NCI-H2081 treated with DMSO at 0.1 percent for 48 hours (cell line): ENCODE measurements at places on chromosomes 5 and 9.

DNA sequence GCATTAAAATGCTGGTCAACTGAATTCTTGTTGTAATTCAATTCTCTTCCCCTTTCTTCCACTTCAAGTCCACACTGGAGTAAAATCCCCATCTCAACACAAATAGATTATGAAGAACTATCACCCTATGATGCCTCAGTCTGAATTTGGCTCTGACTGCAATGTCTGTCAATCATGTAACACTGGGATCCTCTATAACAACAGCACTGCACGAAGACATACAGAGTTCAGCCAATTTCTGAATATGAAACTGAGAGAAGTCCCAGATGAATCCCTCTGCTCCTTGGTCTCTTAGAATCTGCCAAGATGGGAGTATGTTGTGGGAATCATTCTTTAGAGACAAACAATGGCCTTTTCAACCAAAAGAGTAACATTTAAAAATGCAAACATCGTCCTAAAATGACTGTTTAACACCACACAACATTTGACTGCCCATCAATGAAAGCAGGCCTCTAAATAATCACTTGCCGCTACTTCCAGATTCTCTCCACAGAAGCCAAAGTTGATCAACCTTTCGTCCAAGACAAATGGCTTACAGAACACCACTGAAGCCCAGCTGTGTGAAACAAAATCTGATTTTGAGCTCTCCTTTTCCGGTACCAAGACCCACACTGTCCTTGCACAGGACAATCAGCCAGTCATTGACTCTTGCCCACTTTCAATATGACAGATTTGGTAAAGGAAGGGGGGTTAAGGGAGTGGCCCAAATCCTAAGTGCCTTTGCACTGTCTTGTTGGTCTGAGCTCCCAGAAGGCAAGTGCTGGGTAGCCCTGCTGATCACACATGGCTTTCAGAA, 258.0 kb downstream of the EBF1 start:
- no peak for DNase-seq

DNA sequence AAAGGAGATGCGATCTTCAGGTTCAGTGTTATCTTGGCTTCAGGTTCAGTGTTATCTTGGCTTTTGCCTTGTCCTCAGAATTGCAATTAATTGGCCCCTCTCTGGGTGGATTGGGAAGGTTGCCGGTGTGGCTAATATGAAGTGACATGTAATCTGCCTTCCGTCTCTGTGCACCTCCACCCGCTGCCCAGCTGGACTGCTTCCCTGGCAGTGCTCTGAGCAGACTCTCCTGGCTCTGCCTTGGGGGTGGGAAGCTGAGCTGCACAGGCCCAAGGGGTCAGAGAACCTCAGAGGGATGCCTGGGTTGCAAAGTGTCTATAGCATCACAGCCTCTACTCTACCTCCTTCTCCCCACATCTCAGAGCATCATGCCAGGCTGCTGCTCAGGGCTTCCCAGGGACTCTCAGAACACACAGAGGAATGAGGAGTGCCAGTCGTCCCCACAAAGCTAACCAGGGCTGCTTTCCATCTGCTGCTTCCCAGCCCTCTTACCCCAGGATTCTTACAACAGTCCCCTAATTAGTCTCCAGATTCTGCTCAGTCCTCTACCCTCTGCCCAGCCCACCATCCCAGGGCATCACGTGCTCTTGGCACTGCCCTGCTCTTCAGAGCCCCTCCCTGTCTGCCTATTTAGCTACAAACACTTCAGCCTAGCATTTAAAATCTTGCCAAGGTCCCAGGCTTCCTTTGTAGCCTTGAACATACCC, 54.4 kb upstream of the AFAP1L1 start:
- DNase-seq = no peak

GRCh38 chr9:111008158-111009075, 29.9 kb downstream of the LPAR1 start:
- no peak for DNase-seq

DNA sequence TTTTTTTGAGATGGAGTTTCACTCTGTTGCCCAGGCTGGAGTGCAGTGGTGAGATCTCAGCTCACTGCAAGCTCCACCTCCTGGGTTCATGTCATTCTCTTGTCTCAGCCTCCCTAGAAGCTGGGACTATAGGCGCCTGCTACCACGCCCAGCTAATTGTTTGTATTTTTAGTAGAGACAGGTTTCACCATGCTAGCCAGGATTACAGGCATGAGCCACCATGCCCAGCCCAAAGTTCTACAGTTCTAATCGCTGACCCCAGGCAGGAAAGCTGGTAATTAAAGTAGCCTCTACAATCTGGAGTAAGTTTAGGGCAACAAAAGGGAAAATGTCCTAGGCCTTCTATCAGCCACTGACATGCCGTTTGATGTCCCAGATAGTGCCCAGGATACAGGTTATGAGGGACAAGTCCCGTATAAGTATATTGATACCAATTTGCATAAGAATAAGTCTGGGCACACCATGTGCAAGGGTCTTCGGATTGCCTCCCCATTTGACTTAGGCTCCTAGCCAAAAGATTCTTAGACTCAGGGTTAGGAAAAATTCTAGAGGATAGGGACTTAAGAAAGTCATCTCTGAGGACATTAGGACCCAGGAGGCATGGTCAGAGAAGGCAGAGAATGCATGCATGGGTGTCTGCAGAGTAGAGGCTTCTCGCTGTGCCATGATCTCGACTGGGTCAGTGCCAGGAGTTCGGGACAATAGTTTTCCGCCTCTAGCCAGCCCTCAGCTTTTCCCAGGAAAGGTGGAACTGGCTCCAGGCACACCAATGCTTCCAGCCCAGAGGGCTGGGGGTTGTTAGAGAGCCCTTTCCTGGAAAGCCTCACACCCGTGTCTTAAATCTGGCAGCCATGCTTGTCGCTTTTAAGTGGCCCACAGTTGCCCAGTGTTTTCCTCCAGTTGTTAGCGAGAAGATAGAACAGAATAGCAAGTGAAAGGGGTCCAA, 1111.1 kb downstream of the TAF11L14 start:
- DNase-seq = no peak

GRCh38 chr9:112348257-112349007, 15.0 kb upstream of the PTBP3 start:
- DNase-seq = no peak

GRCh38 chr9:22855980-22856379, 409.4 kb downstream of the DMRTA1 start:
- no peak for DNase-seq
